ENCODE measurements at places on chromosomes 2 and 18. TPM values are rescaled to one million over a fixed set of nuclear protein-coding genes. Genes with fewer than 3 reads are reported as not detected.
A peak's percentile ranks its signal among the peaks of the same experiment; 100 is the strongest.

Gene VRK2
- total RNA-seq: 28.4 TPM

GRCh38 chr2:242030858-242031257 lies 161.3 kb downstream of the RTP5 start:
- no peak overlapping the region for H3K27ac ChIP-seq
- H3K36me3 ChIP-seq: no peaks in the 10 kb centered on the region
- H3K4me3 ChIP-seq: peak overlapping the region; percentile 66
- H3K27me3 ChIP-seq: no peaks in the 10 kb centered on the region
- no peak for DNase-seq
- H3K4me1 ChIP-seq: peaks cover 36% of the 10 kb centered on the region

- H3K27ac ChIP-seq: peak overlapping the region; percentile 51
- peak; percentile 8 for DNase-seq
- H3K27me3 ChIP-seq: no peaks in the 10 kb centered on the region
- H3K4me1 ChIP-seq: peaks cover 51% of the 10 kb centered on the region
- H3K36me3 ChIP-seq: no peaks in the 10 kb centered on the region
- H3K4me3 ChIP-seq: peak overlapping the region; percentile 15
These were observed 218.3 kb downstream of the PTGR3 start for GRCh38 chr18:74990563-74991081.

DNA sequence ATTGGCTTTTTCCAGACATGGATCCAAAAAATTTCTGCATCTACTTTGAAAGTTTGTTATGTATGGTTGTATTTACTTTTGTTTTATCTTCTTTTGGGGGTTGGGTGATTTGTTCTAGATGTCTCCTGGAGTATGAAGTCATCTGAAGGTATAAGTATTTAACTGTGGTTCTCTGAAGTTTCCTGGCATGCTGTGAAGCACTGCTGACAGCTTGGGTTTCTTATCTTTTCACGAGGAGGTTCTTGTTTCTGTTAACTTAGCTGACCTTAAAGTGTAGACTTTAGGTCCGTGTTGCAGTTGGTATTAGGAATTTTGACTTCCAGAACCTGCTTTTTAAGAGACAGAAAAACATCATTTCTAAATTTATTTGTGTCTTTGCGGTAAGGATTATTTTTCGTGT lies 15.9 kb downstream of the GLS start:
- peaks cover 41% of the 10 kb centered on the region for H3K36me3 ChIP-seq
- DNase-seq: no peak
- H3K4me3 ChIP-seq: no peak overlapping the region
- H3K27ac ChIP-seq: peak overlapping the region; percentile 56
- H3K4me1 ChIP-seq: peaks cover 29% of the 10 kb centered on the region

Measured in activated CD4-positive, alpha-beta T cell treated with anti-CD3 and anti-CD28 coated beads for 36 hours (primary cell).